ENCODE measurements at places on chromosomes 1 and 21. TPM values are rescaled to one million over a fixed set of nuclear protein-coding genes. Genes with fewer than 3 reads are reported as not detected.

Gene VASH2
- 0.43 TPM for total RNA-seq

Gene PTGS2
- 33.7 TPM for total RNA-seq

Gene GPR3
- total RNA-seq = under 0.01 TPM

Gene CBR1
- total RNA-seq = 65.9 TPM

Gene ASPM
- 43.7 TPM for total RNA-seq

Gene SIK1
- 1.2 TPM for total RNA-seq

Gene SLC2A5
- 0.22 TPM for total RNA-seq

Gene RHD
- total RNA-seq = not detected

Gene CASQ2
- not detected for total RNA-seq

Gene ESPN
- under 0.01 TPM for total RNA-seq

Gene BARHL2
- not detected for total RNA-seq

Gene IGFN1
- total RNA-seq = not detected

Gene CD1D
- total RNA-seq = 0.52 TPM

Gene MYCL
- total RNA-seq = 0.22 TPM

Gene RAB3B
- total RNA-seq = 7.9 TPM

Gene MCOLN3
- 13.7 TPM for total RNA-seq

Gene C1orf185
- not detected for total RNA-seq

Gene IVL
- not detected for total RNA-seq

Gene OSBPL9
- 70.0 TPM for total RNA-seq

Gene OR2L2
- under 0.01 TPM for total RNA-seq

Gene COL6A2
- total RNA-seq = 1,206 TPM

Gene NMNAT1
- total RNA-seq = 13.9 TPM
